ENCODE measurements at places on chromosomes 6 and 20. TPM values are rescaled to one million over a fixed set of nuclear protein-coding genes. Genes with fewer than 3 reads are reported as not detected.
A peak's percentile ranks its signal among the peaks of the same experiment; 100 is the strongest.

DNA sequence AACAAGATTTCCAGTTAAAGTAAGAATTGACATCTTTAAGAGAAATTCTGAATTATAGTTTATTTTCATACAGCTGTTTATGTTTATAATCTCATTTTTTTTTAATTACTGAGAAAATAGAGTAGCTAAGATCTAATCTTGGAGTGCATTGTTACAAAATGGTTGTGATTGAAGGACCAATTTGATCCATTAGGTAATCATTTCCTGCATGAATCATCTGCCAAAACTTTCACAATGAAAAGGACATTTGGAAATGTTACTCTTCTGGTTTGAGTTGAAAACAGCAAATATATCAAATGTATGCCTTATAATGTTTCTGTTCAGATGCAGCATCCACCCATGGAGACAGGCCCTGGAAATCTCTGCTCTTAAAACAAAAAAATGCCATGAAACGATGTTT lies 19.0 kb downstream of the TUBB2A start:
- peak; percentile 19 for DNase-seq

LZTS3 gene
- 3.4 TPM for total RNA-seq

DNA sequence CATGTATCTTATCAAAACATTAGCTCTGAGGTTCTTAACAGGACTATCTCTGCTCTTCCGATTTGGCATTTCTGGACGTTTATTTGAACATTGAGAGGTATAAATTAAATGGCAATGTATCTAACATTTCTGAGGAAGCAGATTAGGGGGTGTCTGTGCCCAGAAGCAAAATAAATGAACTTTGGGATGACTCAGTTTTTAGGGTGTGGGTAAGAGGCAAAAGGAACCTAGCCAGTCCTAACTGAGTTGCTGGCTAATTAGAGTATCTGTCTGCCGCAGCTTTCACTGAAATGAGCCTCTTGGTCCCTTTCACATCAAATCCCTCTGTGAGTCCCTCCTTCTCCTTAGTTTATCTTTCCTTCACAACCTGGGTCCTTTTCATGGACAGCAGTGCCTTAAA lies 1.1 kb downstream of the RNF144B start:
- no peak for DNase-seq

- DNase-seq = no peak
Measured at GRCh38 chr20:2865630-2866029, 7.7 kb upstream of the PTPRA start.

DNA sequence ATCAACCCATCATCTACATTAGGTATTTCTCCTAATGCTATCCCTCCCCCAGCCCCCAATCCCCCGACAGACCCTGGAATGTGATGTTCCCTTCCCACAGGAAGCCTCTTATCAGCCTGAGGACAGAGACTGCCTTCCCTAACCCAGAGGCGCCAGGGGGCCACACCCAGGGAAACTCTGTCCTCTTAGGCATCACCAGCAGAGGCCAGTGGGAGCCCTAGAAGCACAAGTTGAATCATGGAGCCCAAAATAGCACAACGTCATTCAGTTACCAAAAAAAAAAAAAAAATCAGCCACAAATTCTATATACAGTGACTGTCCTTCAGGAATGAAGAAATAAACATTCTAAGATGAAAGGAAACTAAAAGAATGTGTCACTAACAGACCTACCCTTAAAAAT lies 625.7 kb downstream of the TFAP2A start:
- peak; percentile 52 for DNase-seq

DNA sequence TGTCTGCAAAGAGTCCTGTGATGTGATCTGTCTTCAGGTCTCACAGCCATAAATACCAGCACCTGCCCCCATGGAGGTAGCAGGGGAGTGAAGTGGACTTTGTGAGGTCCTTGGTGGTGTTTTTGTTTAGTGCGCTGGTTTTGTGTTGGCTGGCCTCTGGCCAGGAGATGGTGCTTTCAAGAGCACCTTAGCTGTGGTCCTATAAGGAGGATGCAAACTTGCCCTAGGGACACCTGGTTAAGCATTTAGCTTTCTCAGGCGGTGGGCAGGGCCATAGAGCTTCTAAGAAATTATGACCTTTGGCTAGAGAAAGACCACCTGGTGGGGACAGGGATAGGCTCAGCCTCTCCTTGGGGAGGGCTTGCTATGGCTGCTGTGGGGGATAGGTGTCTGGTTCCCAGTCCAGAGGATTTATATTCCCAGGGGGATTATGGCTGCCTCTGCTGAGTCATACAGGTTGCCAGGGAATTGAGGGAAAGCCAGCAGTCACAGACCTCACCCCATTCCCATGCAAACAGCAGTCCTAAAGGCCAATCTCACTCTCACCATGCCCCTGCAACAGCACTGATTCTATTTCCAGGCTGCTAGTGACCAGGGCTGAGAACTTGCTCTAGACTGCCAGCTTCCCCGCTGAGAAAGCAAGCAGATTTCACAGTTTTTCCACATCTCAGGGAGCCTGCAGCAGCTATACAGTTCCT lies 259.3 kb downstream of the TFAP2B start:
- no peak for DNase-seq

WFDC5 gene
- not detected for total RNA-seq

- DNase-seq = no peak
Measured at GRCh38 chr6:126091466-126091865, 105.1 kb downstream of the TRMT11 start.

GRCh38 chr6:31170987-31171671 lies 647 bp upstream of the POU5F1 start:
- DNase-seq = no peak

DNA sequence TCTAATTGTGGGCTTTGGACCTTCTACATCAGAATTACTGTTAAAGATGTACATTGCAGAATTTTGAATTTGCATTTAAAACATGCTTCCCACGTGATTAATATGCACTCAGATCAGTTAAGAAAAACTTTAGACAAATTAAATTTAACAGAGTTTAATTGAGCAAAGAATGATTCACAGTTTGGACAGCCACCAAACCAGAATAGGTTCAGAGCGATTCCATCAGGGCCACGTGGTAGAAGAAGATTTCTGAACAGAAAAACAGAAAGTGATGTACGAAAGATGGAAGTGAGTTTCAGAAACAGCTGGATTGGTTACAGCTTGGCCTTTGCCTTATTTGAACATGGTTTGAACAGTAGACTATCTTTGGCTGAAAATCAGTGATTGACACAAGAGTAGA lies 704.2 kb upstream of the MAP3K7 start:
- no peak for DNase-seq

GRCh38 chr20:22719167-22719591 lies 134.8 kb upstream of the FOXA2 start:
- no peak for DNase-seq

GRCh38 chr20:36391456-36391855 lies 85.3 kb downstream of the DLGAP4 start:
- DNase-seq = no peak

DNA sequence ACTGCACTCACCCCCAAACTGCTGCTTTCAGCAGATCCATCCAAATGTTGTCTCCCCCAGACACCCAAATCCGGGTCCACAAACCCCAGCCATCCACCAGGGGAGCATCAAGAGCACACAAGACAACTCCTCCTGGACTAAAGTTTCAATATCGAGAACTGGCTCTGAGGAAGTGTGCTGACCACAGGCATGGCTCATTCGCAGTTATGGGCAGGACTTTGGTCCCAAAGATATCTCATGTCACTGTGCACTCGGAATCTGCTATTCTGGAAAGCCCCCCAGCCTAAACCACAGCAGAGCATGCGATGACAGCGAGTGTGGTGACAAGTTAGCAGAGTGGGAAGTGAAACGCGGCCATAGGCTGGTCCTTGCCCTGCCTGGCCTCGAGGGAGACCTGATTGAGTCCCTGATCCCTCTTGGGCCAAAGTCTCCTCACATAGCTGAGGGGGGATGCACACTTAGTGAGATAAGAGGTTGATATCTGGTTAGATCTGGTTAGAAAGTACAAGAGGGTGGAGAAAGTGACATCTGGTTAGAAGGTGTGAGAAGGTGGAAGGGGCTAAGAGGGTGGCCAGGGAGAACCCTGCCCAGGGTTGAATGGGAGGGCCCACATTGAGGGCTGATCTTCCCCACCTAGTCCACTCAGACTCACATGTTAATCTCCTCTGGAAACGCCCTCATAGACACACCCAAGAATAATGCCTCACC lies 149.7 kb downstream of the MRPL14 start:
- peak; percentile 78 for DNase-seq

- no peak for DNase-seq
Measured at GRCh38 chr6:36383606-36384005, 3.9 kb downstream of the ETV7 start.

SIRPB1 gene
- total RNA-seq = 15.6 TPM

GRCh38 chr6:107816818-107817217 lies 7.3 kb downstream of the SCML4 start:
- DNase-seq = no peak

DNA sequence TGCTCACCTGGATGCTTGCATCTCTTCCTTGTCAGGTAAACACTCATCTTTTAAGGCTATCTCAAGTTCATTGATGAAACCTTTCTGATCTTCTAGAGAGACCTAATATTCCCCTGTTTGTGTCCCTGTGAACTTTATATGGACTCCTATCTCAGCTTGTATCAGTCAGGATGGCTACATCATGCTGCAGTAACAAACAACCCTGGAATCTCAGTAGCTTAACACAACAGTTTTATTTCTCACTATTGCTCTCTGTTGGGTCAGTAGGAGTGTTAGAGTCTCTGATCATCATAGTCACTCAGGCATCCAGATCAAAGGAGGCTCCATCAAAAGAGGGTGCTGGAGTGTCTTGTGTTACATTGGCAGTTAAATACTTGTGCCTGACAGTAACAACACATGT lies 12.2 kb upstream of the C2 start:
- DNase-seq = no peak

- DNase-seq = no peak
Measured at GRCh38 chr20:9075264-9076095, 6.6 kb downstream of the PLCB4 start.

GRCh38 chr6:85516168-85516567 lies 66.3 kb downstream of the NT5E start:
- DNase-seq = no peak

Data from RPMI7951 (cell line).